ENCODE measurements at places on chromosomes 2 and 18.

- no peak for DNase-seq
These were observed 137.7 kb upstream of the TRIB2 start for GRCh38 chr2:12579018-12579417.

GRCh38 chr2:18855027-18855426, 265.7 kb upstream of the NT5C1B start:
- DNase-seq, result no peak

GRCh38 chr18:255171-255570, 12.7 kb downstream of the THOC1 start:
- no peak for DNase-seq

DNA sequence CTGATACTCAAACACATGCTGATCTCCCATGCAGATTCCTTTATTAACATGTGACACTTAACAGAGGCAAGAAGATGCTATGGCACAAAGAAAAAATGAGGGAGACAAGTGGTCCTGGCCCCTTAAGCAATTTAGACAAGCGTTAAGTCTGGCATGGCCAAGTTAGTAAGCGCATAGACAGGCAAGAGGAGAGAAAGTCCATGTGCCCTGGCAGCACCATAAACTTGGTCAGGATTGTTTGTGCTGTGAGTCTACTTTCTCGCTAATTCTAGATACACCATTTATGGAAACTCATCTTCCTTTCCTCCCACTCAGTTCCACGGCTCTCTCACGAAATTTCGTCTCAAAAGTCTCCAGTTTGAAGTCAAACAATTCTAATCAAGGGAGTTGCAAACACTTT, 138.9 kb downstream of the RBMS1 start:
- no peak for DNase-seq

- DNase-seq, result no peak
These were observed 117.9 kb downstream of the ARHGAP15 start for GRCh38 chr2:143246815-143247744.

DNA sequence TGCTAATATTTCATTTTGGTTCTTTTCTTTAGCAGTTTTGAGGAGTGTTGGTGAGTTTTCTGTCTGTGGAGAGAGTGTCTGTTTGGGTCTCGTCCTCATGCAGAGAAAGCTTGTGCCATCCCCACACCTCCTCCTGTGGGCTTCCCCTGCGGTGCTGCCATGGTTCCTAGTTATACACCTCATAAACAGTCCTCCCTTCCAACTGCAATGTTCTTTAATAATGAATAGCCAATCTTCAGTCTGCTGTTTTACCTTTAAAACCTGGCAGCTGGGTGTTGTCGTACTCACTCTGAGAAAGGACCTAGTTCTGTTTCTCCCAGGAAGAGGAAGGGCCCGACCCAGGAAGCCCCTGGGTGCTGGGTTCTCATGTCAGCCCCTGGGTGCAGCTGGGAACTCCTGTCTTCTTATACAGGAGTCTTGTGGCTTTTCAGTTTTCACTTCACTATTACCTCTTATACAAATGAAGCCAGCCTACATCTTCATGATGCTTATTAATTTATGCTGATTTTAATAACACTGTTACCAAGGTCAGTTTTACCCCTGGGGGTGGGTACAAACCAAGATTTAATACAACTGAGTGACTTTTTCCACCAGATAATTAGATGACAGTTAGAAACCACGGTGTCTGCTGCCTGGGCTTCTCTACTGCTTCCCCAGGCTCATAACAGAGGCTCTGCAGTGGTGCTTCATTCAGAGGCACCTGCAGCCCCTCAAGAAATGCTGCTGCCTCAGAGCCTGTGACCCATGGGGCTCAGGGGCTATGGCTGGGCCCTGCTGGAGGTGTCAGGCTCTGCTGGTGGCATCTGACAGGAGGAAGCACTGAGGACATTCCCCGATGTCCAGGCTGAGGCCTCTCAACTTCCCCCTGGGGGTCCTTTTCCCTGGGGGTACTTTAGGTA, 59.1 kb downstream of the COA5 start:
- no peak for DNase-seq

GRCh38 chr2:102486941-102487702, 14.1 kb downstream of the SLC9A4 start:
- DNase-seq, result no peak

- DNase-seq, result no peak
These were observed 38.0 kb downstream of the TMX3 start for GRCh38 chr18:68676913-68677312.

- no peak for DNase-seq
These were observed 60.3 kb downstream of the PIAS2 start for GRCh38 chr18:46856973-46857372.

DNA sequence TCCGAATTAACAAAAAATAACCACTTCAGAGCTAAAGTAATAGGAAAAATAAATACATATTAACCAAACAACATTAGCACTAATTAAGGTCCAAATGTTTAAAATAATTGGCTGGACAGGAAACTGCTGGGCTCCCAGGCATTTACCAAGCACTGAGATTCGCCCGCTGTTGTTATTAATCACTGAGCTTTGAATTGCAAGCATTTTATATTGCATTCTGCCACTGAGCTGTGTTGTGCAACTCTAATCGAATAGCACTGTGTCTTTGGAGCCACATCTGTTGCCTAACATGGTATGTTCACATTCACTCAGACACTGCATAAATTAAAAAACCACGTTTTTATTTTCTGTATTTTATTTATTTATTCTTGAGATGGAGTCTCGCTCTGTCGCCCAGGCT, 88.9 kb downstream of the SOWAHC start:
- no peak for DNase-seq

GRCh38 chr2:108428286-108429009, 20.6 kb upstream of the GCC2 start:
- no peak for DNase-seq

GRCh38 chr2:88950010-88950409, 258.5 kb downstream of the RPIA start:
- DNase-seq, result no peak

GRCh38 chr2:201414099-201415023, 36.9 kb downstream of the TRAK2 start:
- DNase-seq, result no peak

Measured in Caki2 (cell line).